ENCODE measurements at places on chromosomes 5 and 9.

DNA sequence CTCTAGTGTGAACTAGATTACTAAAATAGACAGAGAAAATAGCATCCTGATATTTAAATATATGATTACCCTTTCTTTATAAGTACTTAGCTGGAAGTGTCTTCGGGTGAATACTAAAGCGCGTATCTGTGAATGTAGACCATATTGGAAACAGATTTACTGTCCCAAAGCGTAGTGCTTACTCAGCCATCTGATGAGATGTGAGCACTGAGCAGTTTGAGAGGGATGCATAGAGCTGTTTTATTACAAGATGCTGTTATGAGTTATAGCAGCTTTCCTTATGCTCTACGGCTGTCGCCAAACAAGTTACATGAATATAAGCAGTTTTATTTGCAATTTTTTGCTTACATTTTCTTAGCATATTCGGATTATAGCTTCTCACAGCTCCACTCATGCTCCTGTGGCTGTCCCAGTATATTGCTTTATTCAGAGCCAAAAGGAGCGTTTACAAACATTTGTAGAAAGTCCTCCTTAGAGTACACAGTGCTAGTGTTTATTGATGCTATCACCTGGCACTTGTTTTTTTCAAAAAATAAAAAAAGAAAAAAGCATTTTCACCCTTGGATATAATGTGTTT lies 981.4 kb upstream of the WWC1 start:
- no peak for DNase-seq

- peak; percentile 66 for DNase-seq
Measured at GRCh38 chr5:177133853-177134696, 502 bp downstream of the NSD1 start.

DNA sequence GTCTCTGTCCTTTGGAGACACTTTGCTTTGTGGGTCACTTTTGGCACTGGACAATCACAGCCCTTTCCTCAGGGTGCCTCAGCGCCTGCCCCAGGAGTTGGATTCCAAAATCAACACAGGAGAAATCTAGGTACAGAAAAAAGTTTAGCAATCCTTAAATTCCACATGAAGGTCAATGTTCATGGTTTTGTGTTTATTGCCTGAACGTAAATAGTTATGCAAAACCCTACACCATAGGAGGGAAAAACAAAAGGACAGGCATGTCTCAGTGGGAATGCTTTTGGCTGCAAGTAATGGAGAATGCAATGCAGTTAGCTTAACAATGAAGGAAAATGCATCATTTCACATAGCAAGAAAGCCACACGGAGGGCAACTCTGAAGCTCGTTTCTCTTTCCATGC lies 6.5 kb upstream of the HMCN2 start:
- no peak for DNase-seq

DNA sequence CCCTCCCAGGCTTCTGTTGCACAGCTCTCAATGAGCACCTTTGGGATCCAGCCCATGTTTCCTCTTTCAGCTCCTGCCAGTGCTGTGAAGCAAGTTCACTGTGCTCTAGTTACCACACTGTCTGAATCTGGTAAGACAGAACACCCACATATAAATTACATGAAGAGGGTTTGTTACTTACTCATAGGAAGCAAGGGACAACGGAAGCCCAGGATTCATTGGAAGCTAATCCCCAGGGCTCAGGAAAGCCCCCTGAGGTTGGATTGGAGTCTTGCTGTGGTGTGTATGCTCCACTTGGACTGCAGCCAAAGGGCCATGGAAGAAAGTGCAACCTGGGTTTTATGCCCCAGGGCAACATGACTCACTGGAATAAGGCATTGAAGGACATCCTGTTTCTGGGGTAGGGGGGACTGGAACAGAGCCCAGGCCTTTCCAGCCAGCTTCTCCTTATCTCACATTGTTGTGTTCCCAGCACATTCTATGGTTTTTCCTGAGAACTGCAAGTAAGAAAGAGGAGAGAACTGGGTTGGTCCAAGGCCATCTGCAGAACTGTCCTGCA lies 15.6 kb upstream of the CLK4 start:
- DNase-seq: no peak

- no peak for DNase-seq
Measured at GRCh38 chr9:130895038-130895437, 1.6 kb downstream of the QRFP start.

DNA sequence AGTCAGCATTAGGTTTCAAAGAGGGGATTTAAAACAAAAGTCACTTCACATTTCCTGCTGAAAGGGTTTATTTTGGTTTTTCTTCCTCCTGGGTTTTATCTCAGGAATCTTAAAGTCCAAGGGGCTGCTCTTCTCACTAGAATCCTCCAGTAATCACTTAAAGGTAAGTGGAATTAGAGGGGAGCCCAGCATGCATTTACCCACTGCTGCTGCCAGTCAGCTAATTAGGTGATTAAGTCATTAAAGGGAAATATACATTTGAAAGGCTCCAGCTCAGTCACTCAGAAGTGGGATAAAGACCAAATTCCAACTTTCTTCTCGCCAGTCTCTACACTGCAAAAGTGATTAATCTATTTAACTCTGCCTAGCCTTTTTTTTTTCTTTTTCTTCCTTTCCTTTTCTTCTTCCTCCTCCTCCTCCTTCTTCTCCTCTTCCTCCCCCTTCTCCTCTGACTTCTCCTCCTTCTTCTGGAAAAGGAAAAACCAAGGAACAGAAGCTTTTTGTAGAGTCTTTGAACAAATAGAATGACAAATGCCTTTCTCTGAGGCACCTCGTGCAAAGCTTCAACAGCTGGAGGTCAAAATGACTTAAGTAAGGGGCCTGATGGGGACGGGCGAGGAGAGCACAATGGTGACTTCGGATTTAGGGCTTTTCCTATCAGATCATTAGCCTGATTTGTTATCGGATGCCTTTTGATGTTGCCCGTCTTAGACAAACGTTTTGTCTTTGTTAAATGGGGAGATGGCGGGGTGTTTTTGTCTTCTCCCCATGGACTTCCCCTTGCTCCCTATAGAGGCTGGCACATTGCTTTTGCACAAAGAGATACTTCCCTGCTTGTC lies 617.6 kb downstream of the IRX1 start:
- no peak for DNase-seq

GRCh38 chr5:89081360-89081759 lies 198.4 kb upstream of the MEF2C start:
- no peak for DNase-seq

DNA sequence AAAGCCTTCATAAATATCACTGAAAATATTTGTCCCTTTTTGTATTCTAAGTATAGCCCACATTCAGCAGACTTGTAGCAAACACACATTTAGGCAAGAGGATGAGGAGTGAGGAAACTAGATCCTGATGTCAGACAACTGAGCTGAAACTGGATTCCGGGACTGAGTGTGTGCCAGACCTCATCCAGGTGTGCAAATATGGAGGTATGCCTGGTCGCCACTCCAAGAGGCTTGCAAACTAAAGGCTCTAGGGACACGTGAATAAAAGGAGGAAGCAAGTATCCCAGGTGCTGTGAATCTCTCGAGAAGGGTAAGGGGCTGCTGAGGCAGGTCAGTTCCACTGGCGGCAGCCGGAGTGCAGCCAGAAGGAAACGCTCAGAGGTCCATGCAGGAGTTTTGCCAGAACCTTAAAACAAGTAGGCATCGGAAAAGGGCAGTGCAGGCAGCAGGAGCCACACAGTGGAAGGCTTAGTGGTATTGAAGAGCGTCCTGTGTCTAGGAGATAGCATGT lies 77.4 kb upstream of the ALDH1B1 start:
- no peak for DNase-seq

GRCh38 chr5:180467028-180467975 lies 26.9 kb upstream of the CNOT6 start:
- no peak for DNase-seq

- no peak for DNase-seq
Measured at GRCh38 chr9:121495976-121496375, 3.7 kb downstream of the GGTA1 start.

GRCh38 chr5:93092349-93093105 lies 488.5 kb downstream of the NR2F1-AS1 start:
- no peak for DNase-seq

DNA sequence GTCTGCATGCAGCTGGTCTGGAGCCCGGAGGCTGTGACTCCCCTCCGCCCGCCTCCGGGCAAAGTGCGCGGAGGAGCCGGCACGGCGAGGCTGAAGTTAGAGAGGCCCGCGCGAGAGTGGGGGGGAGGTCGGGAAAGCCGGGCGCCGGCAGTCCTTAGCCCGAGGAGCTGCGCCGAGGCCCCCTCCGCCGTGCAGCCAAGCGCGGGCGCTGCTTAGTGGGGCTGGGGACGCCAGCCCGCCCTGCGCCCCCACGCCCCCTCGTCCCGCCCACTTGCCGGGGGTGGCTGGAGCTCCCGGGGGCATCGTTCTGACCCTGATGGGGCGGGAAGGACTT lies 403 bp downstream of the NINJ1 start:
- peak; percentile 84 for DNase-seq

- no peak for DNase-seq
Measured at GRCh38 chr5:168580227-168580508, 1.0 kb upstream of the PANK3 start.

Measured in HuH-7 (cell line).